ENCODE measurements at places on chromosomes 7 and 10. TPM values are rescaled to one million over a fixed set of nuclear protein-coding genes. Genes with fewer than 3 reads are reported as not detected.

The NACAD gene
- total RNA-seq: 6.8 TPM

The GPER1 gene
- total RNA-seq: 0.73 TPM

The AMPH gene
- 42.5 TPM for total RNA-seq

The RBP4 gene
- 2.5 TPM for total RNA-seq

The SPDYE18 gene
- 1.3 TPM for total RNA-seq

The UBE2D4 gene
- total RNA-seq: 16.2 TPM

The NET1 gene
- total RNA-seq: 34.7 TPM
